Trophoblast cell (in vitro differentiated cells and primary cell): ENCODE measurements at places on chromosomes 2 and 18.

DNA sequence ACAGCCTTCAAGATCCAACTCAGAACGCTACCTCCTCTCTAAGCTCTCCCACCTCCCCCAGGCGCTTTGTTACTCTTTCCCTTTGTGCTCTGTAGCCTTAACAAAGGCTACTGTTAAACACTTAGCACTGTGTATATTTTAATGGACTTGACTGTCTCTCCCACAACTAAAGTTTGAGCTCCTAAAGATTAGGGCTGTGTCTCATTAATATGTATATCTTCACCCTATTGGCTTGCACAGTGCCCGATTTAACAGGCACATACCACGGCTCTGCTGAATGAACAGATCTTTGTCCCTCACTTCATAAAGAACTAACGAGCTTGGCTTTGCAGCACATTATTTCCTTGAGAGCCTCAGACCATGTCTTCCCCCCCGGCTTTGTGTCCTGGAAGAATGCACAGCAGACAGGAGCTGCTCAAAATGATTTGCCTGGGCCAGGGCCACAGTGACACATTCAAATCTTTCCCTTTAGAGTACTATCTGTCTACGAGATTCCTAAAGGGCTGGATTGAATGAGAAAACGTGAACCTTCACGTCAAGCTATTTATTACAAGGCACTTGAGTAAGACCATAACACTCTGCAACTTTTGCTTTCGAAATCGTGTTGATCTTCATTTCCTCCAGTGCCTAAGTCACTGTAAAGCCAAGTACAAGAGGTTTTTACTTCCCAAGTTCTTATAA is 22.1 kb downstream of the ABHD3 start:
- DNase-seq = peak; percentile 42

GRCh38 chr18:56873441-56874140 is 222.4 kb downstream of the WDR7 start:
- DNase-seq = no peak

DNA sequence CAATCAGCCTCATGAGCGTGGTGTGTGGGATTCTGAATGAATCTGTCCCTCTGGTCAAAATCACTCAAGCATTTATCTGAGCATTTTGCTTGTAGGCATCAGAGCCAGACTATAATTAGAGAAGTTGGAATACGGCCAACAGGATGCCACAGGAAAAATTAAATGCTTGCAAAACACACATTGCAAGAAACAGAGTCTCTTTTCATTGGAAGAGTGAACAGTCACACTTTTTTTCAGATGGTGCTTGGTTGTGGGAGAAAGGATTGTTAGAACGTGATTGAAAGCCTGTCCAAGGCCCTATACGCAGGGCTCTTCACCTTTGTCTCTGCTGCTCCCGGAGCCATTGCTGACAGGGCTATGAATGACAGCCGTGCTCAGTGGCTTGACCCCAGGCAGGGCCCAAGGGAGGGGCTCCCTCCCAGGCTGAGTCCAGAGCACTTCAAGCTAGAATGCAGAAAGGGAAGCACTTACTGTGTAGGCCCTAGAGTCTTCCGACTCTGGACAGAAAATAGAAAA is 59.8 kb downstream of the SNTG2 start:
- peak; percentile 4 for DNase-seq

GRCh38 chr2:176494949-176495353 is 225.7 kb downstream of the MTX2 start:
- DNase-seq = no peak

DNA sequence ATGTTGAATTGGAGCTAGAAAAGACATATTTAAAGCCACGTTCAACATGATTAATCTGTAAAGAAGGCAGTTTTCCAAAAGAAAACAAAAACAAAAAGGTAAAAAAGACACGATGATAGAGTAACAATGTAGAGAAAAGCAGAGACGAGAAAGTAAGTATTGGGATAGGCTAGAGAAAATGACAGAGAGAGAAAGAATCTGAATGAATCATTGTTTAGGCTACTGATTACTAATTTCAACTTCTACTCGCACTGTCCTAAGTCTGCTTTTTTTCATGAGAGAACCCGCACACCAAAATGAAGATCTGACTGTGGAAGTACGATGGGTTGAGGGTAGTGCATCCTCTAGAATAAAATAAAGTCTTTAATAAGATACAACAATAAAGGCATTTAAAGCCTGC is 1599.2 kb upstream of the TMEFF2 start:
- peak; percentile 2 for DNase-seq

GRCh38 chr2:64876137-64876647 is 113.0 kb upstream of the SLC1A4 start:
- DNase-seq = peak; percentile 87

DNA sequence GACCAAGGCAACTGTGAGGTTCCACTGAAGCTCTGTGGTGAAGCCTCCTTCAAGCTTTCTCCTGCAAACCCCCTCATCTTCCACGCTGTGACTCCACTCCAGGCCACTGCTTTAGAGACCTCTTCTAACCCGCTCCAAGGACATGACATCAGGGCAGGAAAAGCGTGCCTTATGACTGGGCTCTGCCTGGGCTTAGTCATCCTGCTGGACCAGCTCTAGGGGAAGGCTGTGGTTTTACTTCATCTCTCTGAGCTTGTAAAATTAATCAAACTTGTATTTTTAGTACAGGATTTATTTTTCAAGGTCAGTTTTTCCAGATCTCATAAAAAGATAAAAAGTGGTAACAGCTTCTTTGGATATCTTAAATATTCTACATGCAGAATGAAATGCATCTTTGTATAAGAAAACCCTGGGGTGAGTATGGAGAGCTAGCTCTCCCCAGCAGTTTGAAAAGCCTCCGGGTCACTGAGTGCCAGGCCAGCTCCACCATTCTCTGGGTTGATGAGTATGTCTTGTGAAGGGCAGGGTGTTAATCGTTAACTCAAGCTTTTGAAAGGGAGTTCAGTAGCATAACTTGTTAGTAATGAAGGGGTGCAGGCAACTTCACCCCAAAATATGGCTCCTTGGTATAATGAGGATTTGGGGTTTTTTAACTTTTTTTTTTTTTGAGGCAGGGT is 33.1 kb upstream of the YPEL5 start:
- peak; percentile 26 for DNase-seq

DNA sequence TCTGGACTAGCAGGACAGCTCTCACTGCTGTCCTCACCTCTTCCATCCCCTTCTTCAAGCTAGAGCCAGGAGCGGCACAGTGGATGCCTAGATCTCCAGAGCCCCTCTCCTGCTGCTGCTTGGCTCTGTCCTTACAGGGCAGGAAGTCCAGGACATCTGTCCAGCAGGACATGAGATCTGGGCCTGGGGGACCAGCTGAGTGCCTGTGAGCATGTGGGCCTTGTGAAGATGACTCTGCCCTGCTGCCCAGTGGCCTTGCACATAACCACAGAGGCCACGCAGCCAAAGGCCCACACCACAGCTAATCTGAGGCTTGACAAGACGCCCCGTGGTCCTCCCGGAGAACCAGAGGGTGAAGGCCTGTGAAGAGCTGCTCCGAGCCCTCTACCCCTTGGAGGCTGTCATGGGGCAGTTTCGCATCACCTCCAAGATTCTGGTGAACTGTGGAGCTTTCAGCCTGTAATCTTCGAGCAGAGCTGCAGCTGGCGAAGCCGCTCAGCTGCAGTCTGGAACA is 516.7 kb upstream of the HS6ST1 start:
- no peak for DNase-seq

DNA sequence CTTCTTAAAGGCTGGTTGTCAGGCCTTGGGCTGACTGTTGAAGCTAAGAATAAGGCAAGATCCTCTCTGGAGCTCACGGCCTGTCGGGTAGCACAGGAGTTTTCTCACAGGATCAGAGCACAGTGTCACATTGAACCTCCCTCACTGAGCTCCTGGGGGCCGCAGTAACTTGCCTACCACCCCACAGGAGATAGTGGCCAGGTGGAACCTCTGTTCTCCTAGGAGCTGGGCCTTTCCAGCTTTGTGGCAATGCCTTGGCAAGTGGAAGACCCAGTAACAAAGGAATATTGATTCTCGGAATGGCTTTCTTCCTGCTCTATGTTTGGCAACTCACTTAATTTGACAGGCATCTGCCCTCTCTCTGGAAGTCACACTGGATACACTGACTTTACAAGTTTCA is 1.2 kb upstream of the ALK start:
- DNase-seq = no peak

DNA sequence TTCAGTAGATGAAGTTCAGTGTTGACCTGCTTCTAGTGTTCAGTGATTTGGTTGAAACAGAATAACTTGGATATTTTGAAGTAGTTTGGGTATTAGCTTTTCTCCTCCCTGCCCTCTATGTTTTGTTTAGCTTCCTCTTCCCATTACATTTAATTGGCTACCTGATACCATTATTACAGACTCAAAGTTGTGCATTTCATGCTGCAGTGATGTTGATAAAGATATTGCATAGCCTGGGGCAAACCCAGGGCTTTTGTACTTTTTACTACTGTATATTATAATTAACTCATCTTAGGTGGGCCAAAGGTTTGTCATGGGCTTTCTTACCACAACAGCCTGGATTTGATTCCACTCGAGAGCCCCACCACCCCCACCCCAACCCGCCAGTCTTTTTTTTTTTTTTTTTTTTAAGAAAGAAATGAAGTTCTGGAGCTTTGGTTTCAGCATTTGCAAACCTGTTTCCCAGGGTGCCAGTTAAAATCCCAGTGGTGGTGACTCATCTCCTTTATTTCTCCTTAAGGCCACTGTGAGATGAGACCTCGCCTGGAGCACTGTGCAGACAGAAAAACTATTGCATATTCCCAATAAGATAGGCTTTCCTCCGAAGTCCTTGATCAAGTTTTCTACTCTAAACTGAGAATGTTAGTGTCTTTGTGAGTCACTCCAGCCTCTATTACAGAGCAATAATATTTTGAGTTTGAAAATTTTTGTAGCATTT is 393.7 kb upstream of the FANCL start:
- DNase-seq = peak; percentile 88

DNA sequence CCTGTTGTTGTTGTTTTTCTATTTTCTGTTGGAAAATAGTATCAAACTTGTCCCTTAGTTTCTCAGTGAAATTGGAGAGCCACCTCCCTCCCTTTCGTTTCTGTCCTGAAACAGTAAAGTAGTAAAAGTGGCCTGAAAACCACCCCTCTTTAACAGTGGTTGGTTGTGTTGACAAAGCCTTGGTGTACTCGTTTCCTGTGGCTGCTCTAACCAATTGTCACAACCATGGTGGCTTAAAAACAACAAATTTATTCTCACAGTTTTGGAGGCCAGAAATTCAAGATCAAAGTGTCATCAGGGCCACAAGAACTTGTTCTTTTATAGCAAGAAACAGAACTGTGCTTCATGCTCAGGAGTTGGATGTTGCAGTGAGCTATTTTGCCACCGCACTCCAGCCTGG is 4.0 kb upstream of the DYSF start:
- no peak for DNase-seq

GRCh38 chr2:70907130-70908057 is 28.3 kb upstream of the ATP6V1B1 start:
- DNase-seq = no peak
